ENCODE measurements at places on chromosomes 2 and 18.

DNA sequence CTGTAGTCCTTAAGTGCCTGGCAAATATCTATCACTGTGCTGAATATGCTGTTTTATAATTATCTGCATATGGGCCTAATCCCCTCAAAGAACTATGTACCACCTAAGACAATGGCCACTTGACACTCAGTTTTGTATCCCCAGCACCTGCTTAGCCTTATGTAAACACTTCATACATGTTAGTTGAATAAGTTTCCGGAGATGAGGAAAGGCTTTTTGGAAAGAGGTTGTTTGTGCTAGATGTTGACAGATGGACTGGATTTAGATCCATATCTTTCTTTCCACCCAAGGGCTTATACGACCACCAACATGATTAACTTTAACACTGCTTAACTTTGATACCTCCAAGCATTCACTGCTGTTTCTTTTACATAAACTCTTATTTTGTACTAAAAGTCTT, 63.3 kb downstream of the FAM228A start:
- no peak for DNase-seq

DNA sequence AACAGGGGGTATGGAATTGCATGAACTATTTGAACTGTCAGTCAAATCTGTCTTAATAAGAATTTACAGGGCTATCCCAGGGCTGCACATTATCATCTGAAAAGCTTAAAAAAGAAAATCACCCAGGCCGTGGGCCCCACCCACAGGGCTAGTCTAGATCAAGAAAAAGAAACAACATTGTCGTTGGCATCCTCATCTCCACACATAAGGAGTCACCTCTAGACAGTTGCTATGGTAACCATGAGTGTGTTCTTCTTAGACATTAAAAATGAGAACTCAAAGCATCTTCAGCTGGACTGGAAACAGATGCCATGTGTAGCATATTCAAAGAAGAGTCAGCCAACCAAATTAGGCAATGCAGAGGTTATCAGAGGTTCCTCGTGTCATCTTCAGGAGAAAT, 72.3 kb upstream of the CPO start:
- DNase-seq: no peak

DNA sequence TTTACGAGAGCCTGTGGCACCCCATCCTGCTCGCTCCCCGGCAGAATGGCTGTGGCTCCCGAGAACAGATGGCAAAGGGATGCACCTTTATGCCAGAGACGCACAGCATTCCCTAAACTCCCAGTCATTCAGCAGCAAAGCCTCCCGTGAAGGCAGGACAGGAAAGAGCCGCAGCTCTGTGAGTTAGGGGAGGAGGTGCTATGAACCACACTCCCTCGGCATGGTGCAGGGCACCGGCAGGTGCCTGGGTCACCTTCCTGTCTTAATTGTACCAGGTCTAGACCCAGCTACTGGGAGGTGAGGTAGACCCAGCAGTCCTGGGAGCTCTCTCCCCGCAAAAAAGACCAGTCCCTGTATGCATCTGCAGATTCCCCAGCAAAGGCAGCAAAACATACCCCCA, 149.8 kb downstream of the TWIST2 start:
- DNase-seq: no peak

DNA sequence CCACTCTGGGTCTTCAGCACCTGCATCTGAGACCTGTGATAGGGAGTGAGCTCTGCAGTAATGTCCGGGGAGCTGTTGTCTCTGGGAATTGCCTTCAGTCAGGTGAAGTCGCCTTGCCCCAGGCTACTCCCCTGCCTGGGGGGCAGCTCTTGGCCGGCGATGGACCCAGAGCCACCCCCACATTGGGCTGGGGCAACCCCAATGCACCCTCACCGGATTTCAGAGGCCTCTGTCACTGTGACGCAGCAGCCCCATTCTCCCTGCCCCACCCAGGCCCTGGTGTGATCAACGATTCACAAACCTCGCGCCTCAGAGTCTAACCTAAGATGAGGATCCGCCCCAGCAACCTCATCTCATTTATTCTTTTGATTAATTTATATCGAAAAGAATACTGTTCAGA, 303.6 kb downstream of the NDUFA10 start:
- no peak for DNase-seq

DNA sequence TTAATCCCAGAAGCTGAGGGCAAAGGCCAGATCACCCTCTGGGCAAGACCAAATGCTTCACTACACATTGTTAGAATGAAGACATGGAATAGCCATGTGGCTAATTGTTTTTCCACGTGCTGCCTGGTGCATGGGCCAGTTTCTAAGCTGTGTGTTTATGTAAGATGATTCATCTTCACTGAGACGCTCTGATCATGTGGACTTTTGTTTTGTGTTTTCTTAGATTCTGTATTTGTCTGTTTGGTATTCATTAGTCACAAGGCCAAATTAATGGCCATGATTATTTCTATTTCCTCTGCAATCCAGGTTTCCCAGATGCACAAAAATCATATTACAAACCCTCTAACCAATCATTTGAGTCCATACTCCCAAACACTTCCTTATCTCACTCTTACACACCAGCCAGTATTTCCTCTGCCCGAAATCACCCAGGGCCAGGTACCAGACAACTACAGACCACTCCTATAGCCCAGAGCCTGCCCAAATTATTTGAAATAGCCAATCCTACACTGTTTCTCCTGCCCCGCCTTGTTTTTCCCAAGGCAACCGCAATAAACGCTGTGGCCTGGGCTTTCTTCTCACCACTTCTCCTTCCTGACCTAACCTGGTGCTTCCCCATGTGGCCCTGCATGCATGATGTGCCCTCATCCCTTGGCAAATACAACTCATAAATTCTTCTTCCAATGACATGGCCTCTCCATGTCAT, 94.2 kb upstream of the SP3 start:
- DNase-seq: peak; percentile 80

- no peak for DNase-seq
These were observed 154.6 kb downstream of the THADA start for GRCh38 chr2:43441195-43441594.

GRCh38 chr2:63047321-63048279, 3.0 kb upstream of the OTX1 start:
- no peak for DNase-seq

- no peak for DNase-seq
These were observed 256.7 kb upstream of the SETBP1 start for GRCh38 chr18:44423814-44424644.

DNA sequence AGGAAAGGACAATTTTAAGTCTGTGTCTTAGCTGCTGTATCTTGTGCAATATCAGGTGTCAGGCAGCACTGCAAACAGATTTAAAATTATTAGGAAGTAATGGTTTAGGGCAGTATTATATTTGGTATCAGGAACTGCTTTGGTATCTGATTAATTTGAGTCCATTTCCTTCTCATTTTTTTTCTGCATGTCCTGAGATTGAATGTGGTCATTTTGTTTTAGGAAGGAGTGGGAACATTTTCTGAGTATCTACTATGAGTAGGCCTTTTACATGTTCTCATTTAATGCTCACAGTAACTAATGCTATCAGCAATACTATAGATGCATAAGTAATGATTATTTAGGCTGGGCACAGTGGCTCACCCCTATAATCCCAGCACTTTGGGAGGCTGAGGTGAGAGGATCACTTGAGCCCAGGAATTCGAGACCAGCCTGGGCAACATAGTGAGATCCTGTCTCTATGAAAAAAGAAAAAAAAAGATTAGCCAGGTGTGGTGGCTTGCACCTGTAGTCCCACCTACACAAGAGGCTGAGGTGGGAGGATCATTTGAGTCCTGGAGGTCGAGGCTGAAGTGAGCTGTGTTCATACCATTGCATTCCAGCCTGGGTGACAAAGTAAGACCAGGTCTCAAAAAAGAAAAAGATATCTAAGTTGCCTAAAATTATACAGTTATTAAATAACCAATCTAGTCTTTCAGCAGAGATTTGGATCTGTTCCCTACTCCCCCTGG, 4.7 kb downstream of the FMNL2 start:
- DNase-seq: peak; percentile 58

DNA sequence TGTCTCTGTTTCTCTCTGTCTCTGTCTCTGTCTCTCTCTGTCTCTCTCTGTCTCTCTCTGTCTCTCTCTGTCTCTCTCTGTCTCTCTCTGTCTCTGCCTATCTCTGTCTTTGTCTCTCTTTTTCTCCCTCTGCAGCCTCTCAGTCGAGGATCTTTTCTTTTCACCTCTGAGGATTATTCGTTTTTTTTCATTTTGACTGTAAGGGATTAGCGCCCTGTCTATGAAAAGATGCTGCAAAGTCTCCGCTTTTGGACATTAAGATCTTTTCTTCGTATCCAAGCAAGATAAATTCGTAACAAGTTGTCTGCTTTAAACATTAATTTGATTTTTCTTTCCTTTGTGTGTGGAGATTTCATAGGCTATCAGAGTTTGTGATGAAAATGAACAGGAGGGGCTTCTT, 191.2 kb upstream of the TPO start:
- no peak for DNase-seq

GRCh38 chr18:42275138-42275535, 320.1 kb downstream of the PIK3C3 start:
- no peak for DNase-seq

- DNase-seq: no peak
These were observed 50.5 kb upstream of the ALPP start for GRCh38 chr2:232328032-232328422.

- DNase-seq: no peak
These were observed 8.6 kb downstream of the M1AP start for GRCh38 chr2:74639550-74639949.

GRCh38 chr18:52337276-52337675, 2.7 kb upstream of the DCC start:
- DNase-seq: no peak

GRCh38 chr2:12507295-12507694, 209.4 kb upstream of the TRIB2 start:
- DNase-seq: peak; percentile 90

- DNase-seq: peak; percentile 64
These were observed 189.0 kb downstream of the RPIA start for GRCh38 chr2:88880441-88880953.

GRCh38 chr18:44562986-44563385, 117.7 kb upstream of the SETBP1 start:
- DNase-seq: peak; percentile 58

DNA sequence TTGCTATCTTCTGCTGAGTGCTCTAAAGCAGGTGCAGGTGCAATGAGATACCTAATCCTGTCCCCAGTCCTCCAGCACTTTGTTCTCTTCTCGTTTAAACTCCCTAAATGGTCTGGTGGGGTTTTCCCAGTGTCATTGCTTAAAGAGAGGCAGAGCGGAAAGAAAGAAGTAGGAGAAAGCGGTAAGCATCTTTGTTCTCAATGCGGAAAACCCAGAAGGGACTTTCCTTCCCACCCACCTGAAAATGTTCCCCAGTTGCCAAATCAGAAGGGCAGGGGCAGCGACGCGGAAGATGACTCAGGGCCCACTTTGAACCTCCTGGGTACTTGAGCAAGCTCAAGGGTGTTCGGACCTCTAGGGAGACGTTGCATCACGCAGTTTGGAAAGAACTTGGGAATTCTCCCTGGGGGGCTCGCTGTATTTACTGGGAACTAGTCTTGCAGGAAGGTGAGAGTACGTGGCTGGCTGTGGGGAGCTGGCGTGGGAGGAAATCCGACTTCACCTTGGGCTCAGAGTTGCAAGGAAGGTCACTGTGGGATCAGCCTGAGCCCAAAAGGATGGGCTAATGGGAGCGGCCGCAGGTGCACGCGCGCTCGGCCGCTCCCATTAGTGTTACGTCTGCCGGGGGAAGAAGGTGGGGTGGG, 589 bp upstream of the SGPP2 start:
- peak; percentile 77 for DNase-seq

DNA sequence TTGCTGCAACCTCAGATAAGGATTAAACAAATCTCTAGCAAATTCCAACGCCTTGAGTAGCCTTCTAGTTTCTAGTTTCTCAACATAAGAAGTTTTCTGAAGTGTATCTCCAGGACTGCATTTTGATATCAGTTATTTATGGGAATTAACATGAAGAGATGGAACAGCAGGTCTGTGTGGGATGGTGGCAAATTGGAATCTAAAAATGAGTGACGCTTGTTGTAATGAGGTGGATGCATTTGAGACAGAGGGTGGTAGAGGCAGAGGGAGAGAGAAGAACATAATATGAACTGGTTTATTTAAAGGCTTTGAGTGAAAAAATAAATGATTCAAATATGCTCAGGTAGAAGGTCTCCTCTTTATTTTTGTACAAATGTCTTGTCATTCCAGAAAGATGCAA, 446.8 kb upstream of the GCFC2 start:
- DNase-seq: no peak

DNA sequence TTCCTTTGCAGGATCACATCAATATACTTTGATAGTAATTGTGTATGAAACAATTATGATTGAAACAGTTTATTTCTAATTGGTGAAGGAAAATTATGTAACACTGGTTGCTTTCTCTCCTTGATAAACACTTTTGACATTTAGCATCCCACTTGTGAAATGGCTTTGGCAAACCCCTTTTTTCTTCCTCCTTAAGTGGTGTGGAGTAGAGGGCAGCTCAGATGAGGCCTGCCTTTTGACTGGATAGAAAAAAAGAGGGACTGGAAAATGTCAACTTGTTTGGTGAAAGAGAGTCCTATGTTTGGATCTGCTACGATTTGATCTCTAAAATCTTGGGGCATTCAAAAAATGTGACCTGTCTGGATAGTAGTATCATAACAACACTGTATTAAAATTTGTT, 318.3 kb downstream of the MEIS1 start:
- DNase-seq: no peak

DNA sequence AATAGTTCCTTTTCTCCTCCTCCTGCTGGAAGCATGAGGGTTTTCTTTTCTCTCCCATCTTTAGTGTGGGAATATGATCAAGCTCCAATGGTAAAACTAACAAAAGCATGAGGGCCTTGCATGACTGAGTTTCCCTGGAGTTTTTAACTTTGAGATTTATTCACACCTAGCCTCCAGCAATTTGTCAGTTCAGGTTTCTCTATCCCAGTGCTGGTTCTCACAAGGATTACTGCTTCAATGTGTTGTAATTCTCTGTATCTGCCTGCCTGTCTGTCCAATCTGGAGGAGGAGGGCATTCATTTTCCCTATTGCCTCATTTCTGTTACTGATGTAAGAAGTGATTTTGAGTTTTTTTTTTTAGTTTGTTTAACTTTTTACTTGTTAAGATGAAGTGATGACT, 57.6 kb upstream of the RPRM start:
- DNase-seq: no peak

DNA sequence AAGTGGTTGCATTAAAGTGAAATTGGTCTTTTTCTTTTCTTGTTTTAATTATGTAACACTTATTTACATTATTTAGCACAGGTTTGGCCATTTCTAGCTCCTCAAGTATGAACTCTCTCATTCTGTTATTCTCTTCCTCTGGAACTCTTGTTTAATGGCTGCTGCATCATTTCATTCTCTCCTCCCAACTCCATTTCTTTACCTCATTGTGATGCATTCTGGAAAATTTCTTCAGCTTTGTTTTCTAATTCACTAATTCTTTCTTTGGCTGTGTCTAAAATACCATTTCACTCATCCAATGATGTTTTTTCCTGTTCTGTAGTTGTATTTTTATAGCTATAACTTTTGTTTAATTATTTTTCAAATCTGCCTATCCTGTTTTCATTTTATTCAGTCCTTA, 22.5 kb upstream of the NMUR1 start:
- no peak for DNase-seq

- no peak for DNase-seq
These were observed 19.8 kb downstream of the SMAD7 start for GRCh38 chr18:48930926-48931325.

GRCh38 chr2:168371273-168372019, 84.6 kb upstream of the CERS6 start:
- no peak for DNase-seq

Measured in inflammatory macrophage (primary cell).